T-cell (primary cell): ENCODE measurements at places on chromosomes 4 and X.

GRCh38 chr4:108219998-108220397 lies 51.3 kb upstream of the LEF1 start:
- DNase-seq: no peak

DNA sequence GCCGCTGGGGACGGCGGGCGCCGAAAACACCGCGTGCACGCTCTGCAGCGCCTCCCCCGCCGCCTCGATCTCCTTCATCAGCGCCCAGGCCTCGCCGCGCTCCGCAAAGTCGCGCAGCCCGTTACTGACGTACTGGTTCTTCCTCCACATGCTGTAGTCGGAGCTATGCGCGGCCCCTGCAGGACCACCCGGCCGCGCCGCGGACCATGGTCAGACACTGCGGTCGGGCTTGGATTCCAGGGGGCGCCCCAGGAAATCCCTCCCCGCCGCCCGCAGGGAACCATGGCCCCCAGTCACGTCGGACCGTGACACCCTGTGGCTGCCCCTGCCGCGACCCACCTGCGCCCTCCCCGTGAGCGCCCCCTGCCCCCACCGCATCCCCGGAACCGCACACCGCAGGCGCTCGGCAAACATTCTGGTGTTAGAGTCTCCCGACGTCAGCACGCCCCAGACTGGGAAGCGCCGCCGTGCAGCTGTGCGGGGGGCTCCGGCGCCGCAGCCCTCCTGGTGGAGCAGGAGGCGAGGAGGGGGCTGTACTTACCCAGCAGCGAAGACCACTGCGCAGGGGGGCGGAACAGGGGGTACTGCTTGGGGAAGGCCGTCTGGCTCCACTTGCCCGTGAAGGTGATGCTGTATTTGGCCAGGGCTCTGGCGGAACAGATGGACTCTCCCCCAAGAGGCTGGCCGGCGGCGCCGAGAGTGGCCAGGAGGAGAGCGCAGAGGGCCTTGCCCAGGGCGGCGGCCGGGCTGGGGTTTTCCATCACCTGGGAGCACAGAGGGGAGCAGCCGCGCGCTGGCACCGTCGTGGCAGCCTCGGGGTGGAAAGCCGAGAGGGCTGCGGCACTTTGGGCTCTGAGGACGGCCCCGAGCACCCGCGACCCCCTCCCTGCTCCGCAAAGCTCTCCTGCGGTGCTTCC lies 814 bp downstream of the SPON2 start:
- peak; percentile 65 for DNase-seq

DNA sequence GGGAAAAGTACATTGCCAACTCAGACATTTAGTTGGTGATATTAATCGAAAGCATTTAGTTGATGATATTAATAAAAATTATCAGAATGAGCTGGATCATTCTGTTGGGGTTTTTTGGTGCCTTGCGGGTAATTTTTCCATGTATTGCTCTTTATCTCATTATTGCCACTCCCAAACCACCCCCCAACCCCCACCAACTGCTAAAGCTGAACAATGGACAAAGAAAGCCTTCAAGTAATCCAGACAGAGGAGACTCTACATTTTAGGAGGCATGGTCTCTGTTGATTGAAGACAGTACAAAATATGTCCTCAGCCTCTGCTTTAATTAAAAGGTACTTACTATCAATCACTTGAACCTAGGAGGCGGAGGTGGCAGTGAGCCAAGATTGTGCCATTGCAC lies 22.5 kb downstream of the PDK3 start:
- no peak for DNase-seq

GRCh38 chr4:13296986-13297385 lies 187.2 kb downstream of the RAB28 start:
- no peak for DNase-seq

GRCh38 chr4:1337376-1337831 lies 9.6 kb upstream of the UVSSA start:
- no peak for DNase-seq

DNA sequence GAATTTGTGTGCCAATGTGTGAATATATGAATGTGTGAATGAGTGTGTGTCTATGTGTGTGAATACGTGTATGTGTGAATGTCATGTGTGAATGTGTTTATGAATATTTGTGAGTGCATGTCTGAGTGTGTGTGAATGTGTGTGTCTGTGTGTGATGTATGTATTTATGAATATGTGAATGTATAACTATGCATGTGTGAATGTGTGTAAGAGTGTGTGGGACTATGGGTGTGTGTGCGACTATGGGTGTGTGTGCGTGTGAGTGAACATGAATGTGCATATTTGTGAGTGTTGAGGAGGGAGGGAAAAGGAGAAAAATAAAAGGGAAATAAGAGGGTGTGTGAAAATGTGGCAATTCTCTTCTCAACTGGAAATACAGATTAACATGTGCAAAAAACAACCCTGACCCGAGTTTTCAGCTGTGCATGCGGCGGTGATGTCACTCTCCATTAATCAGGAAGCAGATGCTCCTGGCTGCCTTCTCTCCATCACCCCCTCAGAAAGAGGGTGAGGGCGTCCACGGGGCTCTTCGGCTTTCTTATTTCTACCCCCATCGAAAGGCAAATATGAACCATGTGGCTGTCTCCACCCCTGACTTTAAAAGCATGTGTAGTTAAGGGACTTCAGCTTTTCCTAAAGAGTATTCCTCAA lies 219.8 kb downstream of the MAML3 start:
- no peak for DNase-seq

DNA sequence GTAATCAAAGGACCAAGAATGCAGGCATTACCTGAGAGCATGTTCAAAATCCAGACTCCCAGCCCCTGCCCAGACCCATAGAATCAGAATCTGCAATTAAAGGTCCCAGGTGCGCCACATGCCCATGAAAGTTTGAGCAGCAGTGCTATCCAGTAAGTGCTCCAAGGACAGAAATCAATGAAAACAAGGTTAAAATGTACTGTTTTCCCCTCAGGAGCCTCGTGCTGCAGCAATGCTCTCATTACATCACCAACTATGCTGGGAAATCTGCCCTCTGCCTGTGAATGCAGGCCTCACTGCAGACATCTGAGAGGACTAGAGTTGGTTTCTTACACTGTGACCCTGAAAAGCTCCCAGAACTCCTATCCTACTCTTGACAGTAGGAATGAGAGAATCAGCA lies 21.1 kb downstream of the ANXA5 start:
- DNase-seq: no peak

- DNase-seq: no peak
Observed at GRCh38 chr4:866761-867390, 40.9 kb upstream of the CPLX1 start.

- DNase-seq: no peak
Observed at GRCh38 chr4:22672944-22673343, 19.8 kb upstream of the GBA3 start.

GRCh38 chr4:113901994-113902787 lies 77.3 kb downstream of the ARSJ start:
- peak; percentile 80 for DNase-seq

DNA sequence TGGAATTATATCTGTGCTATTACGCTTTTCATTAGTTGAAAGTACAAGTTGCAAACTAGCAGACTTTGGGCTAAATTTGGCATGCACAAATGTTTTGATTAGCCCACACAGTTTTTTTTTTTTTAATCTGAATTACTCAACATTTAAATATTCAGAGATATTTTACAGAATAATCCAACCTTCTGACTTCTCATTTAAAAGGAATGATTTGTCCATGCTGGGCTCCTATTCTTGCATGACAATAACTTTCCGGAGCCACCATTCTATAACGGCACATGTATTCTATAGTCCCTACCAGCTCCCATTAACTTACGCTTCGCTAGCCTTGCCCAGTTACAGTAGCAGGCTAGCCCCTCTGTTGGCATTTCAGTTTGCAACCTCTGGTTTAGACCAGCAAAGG lies 219.3 kb upstream of the FTHL17 start:
- no peak for DNase-seq

- DNase-seq: no peak
Observed at GRCh38 chr4:38223306-38223705, 263.1 kb downstream of the PTTG2 start.

GRCh38 chrX:39813631-39814277 lies 284.0 kb downstream of the BCOR start:
- DNase-seq: no peak
